T-helper 22 cell (primary cell): ENCODE measurements at places on chromosomes 2 and 18.

GRCh38 chr2:130346041-130346740 lies 3.5 kb downstream of the IMP4 start:
- DNase-seq = no peak

DNA sequence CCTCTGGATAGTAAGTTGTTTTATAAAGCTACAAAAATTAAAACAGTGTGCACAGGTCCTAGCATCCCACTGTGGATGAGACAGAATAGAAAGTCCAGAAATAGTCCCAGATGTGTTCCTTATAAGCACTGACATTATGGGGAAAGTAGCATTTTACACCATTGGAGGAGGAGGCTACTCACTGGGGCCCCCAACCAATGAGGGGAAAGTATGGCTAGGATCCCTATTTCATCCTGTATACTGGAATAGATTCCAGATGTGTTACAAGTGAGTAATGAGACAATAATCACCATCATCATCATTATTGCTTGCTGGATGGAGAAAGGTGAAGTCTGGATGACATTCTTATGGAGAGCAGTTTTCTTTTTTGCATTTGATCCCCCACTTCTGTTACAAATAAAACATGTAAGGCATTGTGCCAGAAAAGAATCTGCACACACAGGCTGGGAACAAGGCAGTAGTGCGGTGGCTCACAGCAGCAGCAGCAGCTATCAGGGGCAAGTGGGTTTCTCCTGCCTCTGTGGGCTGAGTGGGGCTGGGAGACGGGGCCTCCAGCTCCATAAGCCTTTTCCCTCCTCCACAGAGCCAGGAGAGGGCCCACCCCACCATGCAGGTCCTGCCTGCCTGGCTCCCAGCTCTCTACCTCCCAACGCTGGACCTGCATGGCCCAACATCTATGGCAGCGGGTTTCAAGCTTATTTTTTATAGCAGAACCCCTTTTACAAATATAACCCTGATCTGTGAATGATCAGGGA lies 5.0 kb downstream of the ARID5A start:
- DNase-seq = no peak

- no peak for DNase-seq
Measured at GRCh38 chr2:219452361-219453317, 18.0 kb downstream of the SPEG start.

DNA sequence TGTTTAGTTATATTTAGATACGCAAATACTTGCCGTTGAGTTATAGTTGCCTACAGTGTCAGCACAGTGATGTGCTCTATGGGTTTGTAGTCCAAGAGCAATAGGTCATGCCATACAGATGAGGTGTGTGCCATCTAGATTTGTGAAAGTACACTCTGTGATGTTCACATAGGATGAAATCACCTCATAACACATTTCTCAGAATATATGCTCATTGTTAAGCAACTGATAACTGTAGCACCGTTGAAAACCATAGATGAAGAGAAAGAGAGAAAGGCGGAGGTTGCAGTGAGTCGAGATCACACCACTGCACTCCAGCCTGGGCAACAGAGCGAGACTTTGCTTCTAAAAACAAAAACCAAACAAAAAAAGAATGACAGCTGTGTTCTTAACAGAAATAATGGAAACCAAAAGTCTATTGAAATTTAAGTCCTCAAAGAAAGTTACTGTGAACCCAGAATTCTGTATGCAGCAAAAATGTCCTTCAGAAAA lies 9.5 kb downstream of the DGKD start:
- DNase-seq = no peak

- DNase-seq = no peak
Measured at GRCh38 chr2:19675856-19676460, 225.8 kb downstream of the TTC32 start.

- no peak for DNase-seq
Measured at GRCh38 chr2:71595569-71595968, 142.2 kb downstream of the DYSF start.

- no peak for DNase-seq
Measured at GRCh38 chr2:158649846-158650245, 145.3 kb upstream of the DAPL1 start.
